ENCODE measurements at places on chromosomes 7 and 10.

- no peak for DNase-seq
Observed at GRCh38 chr10:51521605-51522004, 177.8 kb downstream of the CSTF2T start.

- DNase-seq = no peak
Observed at GRCh38 chr10:43392748-43393147, 16.2 kb downstream of the HNRNPF start.

GRCh38 chr7:8201846-8202441 lies 60.0 kb downstream of the ICA1 start:
- no peak for DNase-seq

DNA sequence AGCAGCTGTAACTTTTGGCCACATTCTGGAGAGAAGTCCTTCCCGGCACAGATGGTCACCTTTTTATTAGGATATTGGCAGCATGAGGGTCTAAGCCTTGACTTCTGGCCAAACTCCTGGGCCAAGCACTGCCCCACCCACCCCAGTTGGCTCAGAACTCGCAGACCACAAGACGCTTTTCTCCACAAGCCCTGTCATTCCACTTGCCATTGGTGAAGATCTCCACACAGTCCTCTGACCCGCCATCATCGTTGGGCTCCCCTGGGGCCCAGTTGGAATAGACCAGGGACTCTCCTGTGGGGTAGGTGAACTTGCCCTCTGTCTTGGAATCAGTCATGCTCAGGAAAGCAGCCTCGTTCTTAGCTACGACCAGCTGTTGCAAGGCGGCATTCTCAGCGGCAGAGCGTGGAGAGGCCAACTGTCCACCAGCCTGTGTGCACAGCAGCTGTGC lies 11.2 kb downstream of the SFTPD start:
- DNase-seq = no peak

DNA sequence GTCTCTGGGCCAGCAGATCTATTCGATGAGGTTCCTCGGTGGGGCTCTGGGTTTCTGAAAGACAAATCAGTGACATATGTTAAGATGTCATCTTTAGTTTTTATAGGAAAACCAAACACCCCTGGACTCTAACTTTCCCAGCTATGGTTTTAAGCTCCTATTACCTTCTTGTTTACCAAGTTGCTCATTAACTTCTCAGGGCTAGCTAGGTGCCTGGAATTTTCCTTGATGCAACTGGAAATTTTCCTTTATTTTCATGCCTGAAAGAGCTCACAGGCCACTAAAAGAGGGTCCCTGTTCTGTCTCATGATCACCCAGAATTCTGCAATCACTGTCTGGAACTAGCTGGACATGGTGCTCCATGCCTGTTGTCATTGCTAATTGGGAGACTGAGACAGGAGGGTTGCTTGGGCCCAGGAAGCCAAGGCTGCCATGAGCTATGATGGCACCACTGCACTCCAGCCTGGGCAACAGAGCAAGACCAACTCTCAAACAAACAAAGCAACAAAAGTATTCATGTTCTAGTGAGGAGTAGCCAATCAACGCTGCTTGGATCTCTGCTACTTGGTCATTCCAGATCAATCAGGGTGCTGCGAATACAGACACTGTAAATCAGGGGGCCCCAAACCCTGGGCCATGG lies 1173.5 kb upstream of the AUTS2 start:
- no peak for DNase-seq

- DNase-seq = no peak
Observed at GRCh38 chr7:124764051-124764846, 1.3 kb downstream of the GPR37 start.

DNA sequence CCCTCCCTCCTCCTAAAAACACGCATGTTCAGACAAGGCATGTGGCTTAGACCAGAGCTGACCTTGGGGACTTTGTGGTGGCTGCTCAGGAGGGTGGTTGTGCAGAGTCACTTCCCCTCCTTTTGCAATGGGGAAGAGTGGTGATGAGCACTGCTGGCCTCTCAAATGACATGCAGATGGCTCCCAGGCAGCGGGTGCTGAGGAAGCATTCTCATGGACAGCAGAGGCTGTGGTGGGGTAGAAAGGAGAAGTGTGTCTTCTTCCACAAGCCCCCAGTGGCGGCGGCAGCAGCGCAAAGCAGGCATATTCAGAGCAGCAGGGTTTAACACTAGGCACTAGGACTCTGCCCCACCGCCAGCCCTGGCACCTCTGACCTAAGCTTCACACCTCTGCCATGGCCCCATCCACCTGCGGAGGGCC lies 105.9 kb upstream of the ANLN start:
- DNase-seq = peak; percentile 97

- DNase-seq = no peak
Observed at GRCh38 chr10:50467209-50467608, 156.5 kb downstream of the SGMS1 start.

DNA sequence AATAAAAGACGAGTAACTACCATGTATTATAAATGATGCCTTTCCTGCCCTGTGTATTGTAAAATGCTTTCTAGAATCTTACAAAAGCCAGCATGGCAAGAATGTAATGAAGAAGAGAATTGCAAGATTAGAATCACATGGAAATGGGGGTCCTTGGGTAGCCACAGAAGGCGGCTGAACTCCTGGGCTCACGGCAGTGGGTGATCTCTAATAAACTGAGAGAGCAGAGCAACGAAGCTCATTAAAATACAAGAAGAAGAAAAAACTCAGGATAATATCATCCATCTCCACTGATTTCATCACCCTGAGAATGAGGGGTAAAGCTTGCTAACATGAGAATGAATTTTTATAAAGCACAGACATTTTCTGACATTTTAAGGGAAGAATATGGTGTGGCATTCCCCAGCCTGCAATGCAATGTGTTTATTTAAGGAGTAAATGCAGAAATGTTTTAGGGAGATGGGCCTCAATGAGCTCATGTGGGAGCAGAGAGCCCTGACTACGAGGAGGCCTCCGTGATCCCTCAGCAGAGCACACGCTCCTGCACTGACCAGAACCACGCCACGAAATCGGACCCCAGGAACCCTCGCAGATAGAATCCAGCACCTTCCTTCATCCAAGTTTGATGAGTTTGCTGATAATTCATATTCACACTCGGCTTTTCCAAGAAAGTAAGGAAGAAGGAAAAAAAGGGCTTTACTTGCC lies 92.7 kb upstream of the PFKP start:
- no peak for DNase-seq

- no peak for DNase-seq
Observed at GRCh38 chr7:140544388-140544826, 65.1 kb upstream of the MKRN1 start.

- DNase-seq = no peak
Observed at GRCh38 chr7:36055207-36055606, 97.8 kb upstream of the EEPD1 start.

DNA sequence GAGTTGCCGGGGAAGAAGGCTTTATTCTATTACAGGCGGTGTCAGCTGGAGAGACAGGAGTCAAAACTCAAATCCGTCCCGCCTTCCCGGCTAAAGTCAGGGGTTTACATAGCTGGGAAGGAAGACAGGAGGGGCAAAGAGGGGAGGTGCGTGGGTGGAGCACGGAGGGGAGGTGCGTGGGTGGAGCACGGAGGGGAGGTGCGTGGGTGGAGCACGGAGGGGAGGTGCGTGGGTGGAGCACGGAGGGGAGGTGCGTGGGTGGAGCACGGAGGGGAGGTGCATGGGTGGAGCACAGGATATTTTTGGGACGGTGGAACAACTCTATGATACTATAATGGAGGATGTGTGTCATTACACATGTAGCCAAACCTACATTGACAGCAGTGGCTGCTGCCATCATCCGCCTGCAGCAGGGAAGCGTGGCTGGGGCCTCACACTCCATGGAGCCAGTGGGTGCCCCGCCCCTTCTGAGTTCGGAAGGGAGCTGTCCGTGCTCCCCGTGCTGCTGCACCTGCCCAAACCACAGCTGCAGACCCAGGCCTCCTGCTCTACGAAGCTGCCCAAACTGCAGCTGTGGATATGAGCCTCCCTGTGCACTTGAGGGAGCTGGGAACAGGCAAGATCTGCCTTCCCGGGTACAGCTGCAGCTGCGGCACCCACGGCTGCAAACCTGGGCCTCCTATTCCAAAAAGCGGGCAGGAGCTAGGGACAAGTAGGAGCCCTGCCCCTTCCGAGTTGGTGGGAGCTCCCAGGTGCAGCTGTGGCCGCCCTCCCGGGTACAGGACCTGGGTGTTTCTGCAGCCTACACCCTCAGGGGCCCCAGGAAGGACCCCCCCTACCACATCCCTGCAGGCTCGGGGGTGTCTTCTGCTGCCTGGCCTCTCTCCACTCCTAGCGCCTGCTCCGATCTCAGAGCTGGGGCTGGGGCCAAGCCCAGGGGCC lies 119.4 kb downstream of the DYNC2I1 start:
- no peak for DNase-seq

- no peak for DNase-seq
Observed at GRCh38 chr10:50470798-50471582, 152.8 kb downstream of the SGMS1 start.

GRCh38 chr7:21443149-21443841 lies 15.4 kb downstream of the SP4 start:
- DNase-seq = no peak

DNA sequence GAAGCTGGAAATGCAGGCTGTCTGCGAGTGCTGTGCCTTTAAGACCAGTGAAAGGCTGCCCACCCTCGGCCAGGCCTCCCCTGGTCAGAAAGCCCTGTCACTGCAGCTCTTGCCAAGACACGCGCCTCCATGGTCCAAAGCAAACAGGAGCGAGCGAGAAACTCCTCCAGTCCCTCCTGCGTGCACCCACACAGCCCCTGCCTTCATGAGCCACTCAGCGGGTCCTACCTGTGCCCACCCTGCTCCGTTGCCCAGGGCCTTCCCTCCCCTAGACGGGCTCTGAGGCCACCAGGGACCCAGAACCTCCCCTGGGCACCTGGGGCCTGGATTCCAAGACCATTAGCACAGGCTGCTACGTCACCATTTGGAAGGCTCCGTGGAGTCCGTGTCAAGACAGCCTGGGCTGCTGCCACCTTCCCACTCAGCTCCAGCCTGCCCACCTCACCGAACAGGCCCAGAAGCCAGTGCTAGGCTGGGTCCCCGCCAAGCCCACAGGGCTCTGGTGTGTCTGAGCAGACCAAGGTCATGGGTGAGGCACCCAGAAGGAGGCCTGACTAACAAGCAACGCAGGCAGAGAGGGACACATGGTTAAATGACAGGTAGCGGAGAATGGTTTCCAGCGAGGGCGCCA lies 144.5 kb downstream of the NEURL1 start:
- no peak for DNase-seq

DNA sequence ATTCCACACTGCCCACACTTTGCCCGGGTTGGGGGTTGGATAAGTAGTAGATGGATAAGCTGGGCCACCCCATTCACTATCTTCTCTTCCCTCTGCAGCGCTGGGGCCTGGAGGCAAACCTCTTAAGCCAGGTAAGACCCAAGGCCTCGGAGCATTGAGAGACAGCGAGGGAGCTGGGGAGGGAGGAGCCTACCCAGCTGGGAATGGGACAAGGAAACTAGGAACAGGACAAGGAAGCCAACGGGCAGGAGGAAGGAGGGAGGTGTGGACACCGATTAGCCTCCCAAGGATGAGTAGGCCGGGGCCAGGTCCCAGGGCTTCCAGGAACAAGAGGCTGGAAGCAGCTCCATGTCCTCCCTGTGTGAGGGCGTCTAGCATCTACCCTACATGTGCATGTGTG lies 9.6 kb downstream of the ELN start:
- no peak for DNase-seq

- DNase-seq = no peak
Observed at GRCh38 chr7:129559564-129559963, 52.0 kb upstream of the NRF1 start.

DNA sequence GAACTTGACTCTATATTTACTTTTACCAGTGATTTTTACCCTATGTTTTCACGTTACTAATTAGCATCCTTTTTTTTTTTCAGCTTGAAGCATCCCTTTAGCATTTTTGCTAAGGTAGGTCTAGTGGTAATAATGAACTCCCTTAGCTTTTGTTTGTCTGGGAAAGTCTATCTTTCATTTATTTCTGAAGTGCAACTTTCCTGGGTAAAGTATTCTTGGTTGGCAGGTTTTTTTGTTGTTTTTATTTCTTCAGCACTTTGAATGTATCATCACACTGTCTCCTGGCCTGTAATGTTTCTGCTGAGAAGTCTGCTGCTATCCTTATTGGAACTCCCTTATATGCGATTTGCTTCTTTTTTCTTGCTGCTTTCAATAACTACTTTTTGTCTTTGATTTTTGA lies 149.7 kb upstream of the HPS1 start:
- no peak for DNase-seq

DNA sequence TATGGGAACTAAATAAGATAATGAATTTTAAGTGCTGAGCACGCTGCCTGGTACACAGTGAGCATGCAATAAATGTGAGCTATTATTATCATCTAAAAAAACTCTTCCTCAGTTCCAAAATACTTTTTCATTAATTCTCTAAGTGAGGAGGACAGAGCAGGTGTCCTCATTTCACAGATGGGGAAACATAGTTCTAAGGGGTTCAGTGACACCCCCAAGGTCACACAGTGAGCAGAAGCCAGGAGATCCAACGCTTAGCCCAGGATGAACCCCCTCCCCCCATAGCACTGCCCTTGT lies 6.8 kb upstream of the RRP12 start:
- DNase-seq = no peak

DNA sequence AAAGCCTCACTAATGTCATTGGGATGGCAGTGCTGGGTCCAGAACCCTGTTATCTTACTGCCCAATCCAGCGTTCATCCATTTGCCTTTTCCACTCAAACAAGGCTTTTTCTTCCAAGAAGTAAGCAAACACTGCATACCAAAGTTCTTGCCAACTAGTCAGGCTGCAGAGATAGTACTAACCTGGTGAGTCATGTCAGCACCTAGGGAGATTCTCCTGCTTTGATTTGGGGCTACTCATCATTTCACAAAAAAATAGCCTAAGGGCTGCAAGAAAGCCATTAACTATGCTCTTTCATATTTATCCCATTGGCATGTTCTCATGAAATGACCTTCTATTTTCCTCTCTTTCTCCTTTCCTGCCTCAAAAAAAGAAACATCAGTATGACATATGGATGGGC lies 142.6 kb downstream of the TWIST1 start:
- no peak for DNase-seq

DNA sequence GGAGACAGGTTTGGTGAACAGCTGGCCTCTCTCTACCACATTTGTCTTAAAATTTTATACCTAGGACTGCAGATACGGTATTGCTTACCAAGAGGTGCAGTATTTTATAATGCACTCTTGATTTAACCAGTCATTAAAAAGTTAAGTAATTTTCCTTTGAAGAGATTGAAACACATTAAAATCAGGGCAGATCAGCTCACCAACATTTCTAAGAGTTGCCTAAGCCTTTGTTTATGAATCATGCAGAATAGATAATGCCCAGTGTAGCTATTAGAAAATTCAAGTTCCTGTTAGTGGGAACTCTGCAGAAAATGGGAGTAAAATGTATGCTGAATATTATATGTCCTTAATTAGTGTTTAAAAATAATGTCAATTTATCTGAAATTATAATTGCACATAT lies 140.2 kb upstream of the PRPS1L1 start:
- DNase-seq = no peak

Data from inflammatory macrophage treated with lipopolysaccharide for 1 hour (primary cell).